ENCODE measurements at places on chromosomes 6 and 20. TPM values are rescaled to one million over a fixed set of nuclear protein-coding genes. Genes with fewer than 3 reads are reported as not detected.

DNA sequence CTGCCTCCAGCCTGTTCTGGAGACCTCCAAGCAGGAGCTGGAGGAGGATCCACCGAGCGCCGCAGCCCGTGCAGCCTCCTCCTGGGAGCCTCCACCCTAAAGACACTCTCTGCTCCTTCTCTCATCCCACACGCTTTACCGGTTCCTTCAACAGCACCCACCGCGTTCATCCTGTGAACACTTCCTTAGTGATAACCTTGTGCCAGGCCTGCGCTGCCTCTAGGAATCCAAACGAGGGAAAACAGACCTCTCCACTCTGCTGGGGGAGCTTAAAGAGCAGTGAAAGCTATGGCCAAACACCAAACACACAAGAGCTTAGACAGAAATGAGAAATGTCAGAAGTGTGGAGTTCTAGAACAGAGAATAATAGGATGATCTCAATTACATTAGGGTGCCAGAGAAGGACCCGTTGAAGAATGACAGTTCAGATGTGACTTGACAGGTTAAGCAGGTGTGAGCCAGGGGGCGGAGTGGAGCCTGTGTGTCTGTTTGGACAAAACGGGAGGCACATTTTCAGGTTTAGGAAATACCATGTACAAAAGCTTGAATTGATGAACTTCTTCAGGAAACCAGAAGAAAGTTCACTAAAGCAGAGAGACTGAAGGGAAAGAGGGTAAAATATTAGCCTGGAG is 28.5 kb upstream of the HLA-DRB5 start:
- DNase-seq, result no peak

GRCh38 chr6:2480267-2480966 is 235.0 kb upstream of the GMDS start:
- no peak for DNase-seq

- DNase-seq, result no peak
These were observed 35.2 kb downstream of the DOK5 start for GRCh38 chr20:54510541-54511129.

GRCh38 chr6:119683031-119683430 is 333.5 kb upstream of the MAN1A1 start:
- no peak for DNase-seq

- DNase-seq, result no peak
These were observed 24.7 kb upstream of the PYGB start for GRCh38 chr20:25223179-25223661.

DNA sequence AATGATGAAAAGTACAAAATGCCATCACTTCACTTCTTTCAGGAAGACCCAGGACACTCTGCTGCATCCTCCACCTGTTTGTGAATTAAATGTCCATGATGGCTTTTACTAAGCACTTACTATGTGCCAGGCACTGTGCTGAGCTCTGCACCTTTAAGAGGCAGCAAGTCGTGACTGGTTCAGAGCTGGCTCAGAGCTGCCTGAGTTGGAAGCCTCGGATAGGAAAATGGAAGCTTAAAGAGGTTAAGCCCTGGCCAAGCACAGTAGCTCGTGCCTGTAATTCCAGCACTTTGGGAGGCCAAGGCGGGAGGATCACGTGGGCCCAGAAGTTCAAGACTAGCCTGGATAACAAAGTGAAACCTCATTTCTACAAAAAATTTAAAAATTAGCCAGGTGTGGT is 95.6 kb downstream of the SNX5 start:
- DNase-seq, result no peak

- no peak for DNase-seq
These were observed 221.9 kb downstream of the CBLN4 start for GRCh38 chr20:55783381-55783780.

- no peak for DNase-seq
These were observed 124.9 kb upstream of the TMEM170B start for GRCh38 chr6:11412616-11413015.

DNA sequence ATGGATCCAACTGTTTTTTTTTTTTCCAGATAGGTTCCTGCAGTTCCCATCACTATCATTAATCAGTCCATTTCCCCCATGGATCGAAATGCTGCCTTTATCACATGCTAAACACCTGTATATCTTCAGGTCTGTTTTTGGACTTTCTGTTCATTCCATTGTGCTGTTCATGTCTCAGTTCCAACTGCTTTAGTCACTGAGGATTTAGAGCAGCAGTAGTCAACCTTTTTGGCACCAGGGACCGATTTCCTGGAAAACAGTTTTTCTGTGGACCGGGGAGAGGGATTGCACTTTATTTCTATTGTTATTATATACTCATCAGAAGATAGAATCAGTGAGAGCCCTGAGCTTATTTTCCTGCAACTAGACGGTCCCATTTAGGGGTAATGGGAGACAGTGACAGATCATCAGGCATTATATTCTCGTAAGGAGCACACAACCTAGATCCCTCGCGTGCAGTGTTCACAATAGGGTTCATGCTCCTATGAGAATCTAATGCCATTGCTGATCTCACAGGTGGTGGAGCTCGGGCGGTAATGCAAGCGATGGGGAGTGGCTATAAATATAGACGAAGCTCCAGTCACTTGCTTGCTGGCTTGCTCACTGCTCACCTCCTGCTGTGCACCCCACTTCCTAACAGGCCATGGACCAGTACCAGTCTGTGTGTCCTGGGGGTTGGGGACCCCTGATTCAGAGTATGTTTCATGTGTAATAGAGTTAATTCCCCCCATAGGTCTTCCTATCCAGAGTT is 46.0 kb downstream of the CAP2 start:
- no peak for DNase-seq

Gene BPIFB2
- total RNA-seq, result not detected

Gene RNF217
- not detected for total RNA-seq

Gene ENPP4
- total RNA-seq, result 13.0 TPM

Gene GABRR1
- not detected for total RNA-seq

Gene MUC21
- not detected for total RNA-seq

Gene SLC32A1
- total RNA-seq, result not detected

Gene SAMD3
- total RNA-seq, result not detected

Data from activated B cell treated with CpG ODN at 0.5 μM for 24 hours (primary cell).